Esophagus muscularis mucosa (tissue), 4 donors: ENCODE measurements at places on chromosomes 2 and 18. TPM values are rescaled to one million over a fixed set of nuclear protein-coding genes. Genes with fewer than 3 reads are reported as not detected.
A peak's percentile ranks its signal among the peaks of the same experiment; 100 is the strongest.

The ARMC9 gene
- 262 TPM for total RNA-seq

The TRABD2A gene
- 1.2 TPM for total RNA-seq

The EFEMP1 gene
- total RNA-seq: 80.7 TPM

The IL1A gene
- not detected for total RNA-seq

The PRKAG3 gene
- not detected for total RNA-seq

DNA sequence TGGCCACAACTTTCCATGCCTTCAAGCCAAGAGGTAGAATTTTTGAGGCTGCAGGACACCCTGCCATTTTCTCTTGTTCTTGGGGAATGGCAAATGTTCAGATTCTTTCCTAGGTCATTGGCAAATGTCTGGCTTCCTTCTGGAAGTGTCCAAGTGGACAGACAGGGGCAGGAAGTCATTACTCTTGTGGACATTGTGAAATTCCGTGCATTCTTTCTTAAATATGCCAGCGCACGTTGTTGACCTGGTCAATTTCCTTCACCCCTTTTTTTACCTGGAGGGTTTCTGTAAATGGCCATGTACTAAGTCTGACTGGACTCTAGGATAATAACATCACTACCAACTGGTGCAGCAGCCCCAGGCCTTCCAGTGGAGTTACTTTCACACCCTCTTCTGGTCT lies 13.9 kb downstream of the ASB18 start:
- no peak overlapping the region for H3K4me3 ChIP-seq
- DNase-seq: no peak
- no peak overlapping the region for H3K27ac ChIP-seq
- H3K4me1 ChIP-seq: no peaks in the 10 kb centered on the region

DNA sequence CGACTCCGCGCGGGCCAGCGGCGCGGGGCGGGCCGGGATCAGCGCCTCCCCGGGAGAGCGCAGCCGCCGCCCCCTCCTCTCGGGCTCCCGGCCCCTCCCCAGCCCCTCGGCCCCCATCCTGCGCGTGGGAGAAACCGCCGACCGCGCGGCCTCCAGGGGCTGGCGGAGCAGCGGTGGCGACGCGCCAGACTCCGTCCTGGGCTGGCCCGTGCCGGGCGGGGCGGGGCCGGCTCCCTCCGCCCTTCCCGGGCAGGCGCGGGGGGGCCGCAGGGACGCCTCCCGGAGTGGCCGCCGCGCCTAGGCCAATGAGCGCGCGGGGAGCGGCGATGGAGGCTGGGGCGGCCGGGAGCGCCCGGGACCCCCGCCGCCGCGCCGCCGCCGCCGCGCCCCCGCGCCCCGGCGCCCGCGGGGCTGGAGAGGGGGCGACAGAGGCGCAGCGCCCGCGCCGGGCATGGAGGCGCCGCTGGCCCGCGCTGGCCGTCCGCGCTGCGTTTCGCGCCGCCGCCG lies 49.1 kb downstream of the KCNIP3 start:
- peak overlapping the region; percentile 89 for H3K27ac ChIP-seq
- H3K4me3 ChIP-seq: peak overlapping the region; percentile 85
- H3K4me1 ChIP-seq: peaks cover 25% of the 10 kb centered on the region
- DNase-seq: no peak
- no peaks in the 10 kb centered on the region for H3K27me3 ChIP-seq

- H3K27ac ChIP-seq: no peak overlapping the region
- no peak for DNase-seq
- no peaks in the 10 kb centered on the region for H3K36me3 ChIP-seq
- H3K4me1 ChIP-seq: no peaks in the 10 kb centered on the region
- H3K27me3 ChIP-seq: no peaks in the 10 kb centered on the region
These were observed 77.5 kb downstream of the TMEM200C start for GRCh38 chr18:5817816-5818215.

DNA sequence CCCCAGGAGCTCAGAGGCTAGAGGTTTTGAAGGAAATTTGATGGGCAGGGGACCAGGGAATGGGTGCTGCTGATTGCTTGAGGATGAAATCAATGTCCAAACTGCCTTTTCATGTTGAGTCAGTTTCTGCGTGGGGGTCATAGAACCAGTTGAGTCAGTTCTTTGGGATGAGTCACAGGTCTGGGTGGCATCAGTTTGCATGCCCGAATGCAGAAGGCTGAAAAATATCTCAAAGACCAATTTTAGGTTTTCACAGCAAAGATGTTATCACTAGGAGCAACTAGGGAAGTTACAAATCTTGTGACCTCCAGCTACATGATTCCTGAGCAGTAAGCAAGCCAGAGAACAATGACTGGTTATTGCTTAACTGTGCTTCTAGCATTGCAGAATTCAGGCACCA lies 1135.1 kb upstream of the CRIM1 start:
- H3K27ac ChIP-seq: no peak overlapping the region
- DNase-seq: no peak
- no peaks in the 10 kb centered on the region for H3K27me3 ChIP-seq
- H3K4me3 ChIP-seq: no peak overlapping the region
- H3K36me3 ChIP-seq: no peaks in the 10 kb centered on the region

- no peak overlapping the region for H3K27ac ChIP-seq
- H3K4me3 ChIP-seq: no peak overlapping the region
- no peak for DNase-seq
- H3K4me1 ChIP-seq: no peaks in the 10 kb centered on the region
- peaks cover 9% of the 10 kb centered on the region for H3K27me3 ChIP-seq
These were observed 311.7 kb downstream of the EIPR1 start for GRCh38 chr2:3065928-3066327.

GRCh38 chr2:165835363-165835762 lies 41.3 kb upstream of the GALNT3 start:
- H3K36me3 ChIP-seq: no peaks in the 10 kb centered on the region
- H3K4me1 ChIP-seq: no peaks in the 10 kb centered on the region
- no peaks in the 10 kb centered on the region for H3K27me3 ChIP-seq
- DNase-seq: no peak
- no peak overlapping the region for H3K4me3 ChIP-seq
